ENCODE measurements at places on chromosomes 16 and 17.

DNA sequence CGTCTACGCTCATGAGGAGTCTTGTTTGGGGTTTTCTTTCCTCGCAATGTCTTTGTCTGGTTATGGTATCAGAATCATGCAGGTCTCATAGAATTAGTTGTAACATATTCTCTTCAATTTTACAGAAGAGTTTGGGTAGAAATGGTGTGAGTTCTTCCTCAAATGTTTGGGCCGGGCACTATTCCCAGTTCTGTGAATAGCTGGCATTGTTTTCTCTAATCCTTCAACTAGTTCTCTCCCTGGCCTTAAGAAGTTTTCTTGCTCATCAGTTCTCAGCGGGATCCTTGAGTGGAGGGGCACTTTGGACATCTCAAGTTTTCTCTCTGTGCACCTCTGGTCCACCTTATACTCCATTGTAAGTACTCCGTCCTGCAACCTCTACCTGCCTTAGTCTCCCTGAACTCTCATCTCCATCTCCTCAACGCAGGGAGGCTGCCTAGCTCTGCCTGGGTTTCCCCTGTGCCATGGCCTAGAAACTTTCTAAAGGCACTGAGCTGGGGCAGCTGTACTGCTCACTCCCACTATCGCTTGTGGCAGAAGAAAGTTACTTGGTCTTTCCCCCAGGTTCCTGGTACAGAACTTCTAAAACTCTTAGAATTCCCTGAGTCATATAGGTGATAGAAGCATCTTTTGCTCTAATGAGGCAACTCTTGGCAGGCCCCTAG lies 16.9 kb downstream of the NSMCE1 start:
- no peak for DNase-seq

DNA sequence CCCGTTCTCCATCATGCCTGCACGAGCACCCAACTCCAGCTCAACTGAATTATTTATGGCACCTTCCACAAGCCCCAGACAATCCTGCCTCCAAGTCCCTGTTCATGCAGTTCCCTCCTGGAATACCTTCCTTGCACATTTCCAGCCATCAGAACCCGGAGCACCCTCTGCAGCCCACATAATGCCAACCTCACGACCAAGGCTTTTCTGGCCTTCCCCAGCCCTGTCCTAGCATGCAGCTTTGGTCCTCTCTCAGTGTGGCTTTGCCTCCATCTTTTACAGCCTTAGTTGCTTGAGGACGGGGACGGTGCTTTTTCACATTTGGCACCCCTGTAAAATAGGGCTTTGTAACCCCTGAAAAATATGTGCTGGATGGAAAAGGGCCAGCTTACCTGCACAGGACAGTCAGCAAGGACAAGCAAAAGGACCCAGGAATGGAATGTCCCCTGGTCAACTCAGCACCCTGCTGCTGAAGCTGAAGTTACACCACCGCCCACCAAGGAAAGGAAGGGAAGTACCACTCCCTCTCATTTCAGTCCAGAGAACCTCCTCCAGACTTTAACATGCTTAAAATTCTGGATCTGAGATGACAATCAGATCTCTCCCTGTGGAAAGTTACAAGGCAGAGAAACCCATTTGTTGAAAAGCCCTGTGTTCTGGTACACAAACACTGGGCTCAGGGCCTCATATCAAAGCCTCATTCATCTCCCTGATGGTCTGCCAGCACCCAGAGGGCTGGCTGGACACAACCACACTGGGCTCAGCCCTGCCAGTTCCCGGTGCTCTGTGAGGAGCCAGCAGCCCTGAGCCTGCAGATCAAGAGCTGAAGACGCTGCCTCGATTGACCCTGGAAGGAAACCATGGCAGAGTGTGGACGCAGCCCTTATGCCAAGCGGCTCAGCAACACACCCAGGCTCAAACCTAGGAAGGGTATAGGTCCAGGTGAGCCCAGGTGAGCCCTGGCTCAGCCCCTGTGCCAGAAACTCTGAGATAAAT lies 2.9 kb downstream of the SLC39A11 start:
- no peak for DNase-seq

DNA sequence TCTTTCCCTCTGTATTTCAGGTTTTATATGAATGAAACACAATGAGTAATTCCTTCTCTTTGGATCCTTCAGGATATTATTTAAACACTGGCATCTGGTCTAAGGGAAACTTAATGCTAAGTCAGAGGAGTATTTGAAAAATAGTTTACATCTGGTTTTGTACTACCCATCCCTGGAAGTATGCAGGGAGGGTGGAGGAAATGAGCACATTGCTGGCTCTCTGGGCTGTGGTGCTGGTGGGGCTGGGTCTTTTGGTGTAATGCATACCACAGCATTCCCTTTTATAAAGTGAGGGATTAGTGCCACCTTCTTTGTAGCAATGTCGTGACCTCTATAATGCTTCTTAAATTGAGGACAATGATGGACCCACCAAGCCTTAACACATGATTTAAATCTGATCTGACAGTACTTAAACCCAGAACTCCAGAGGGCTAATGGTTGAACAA lies 105.5 kb upstream of the AXIN2 start:
- no peak for DNase-seq

- DNase-seq: no peak
Measured at GRCh38 chr17:76996741-76997694, 128.8 kb downstream of the MGAT5B start.

- DNase-seq: no peak
Measured at GRCh38 chr16:50257876-50258275, 8.5 kb upstream of the ADCY7 start.

Measured in A549 (cell line).